ENCODE measurements at places on chromosomes 11 and 22.

DNA sequence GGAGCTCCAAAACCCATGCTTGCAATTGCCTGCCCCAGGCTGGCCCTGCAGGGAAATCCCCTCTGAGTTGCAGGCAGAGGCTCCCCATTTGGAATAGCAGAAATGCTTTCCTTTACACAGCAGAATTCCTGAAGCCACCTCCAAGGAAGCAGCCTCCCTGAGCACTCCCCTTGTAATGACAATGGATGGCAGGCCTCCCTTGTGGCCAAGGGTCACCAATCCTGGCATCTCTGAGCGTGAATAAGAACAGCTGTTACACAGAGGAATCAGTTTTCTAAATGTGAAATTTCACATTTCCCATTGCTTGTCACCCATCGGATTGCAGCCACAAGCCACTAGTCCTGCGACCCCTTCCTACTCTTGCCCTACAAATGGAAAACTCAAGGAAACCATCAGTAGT is 107.6 kb downstream of the GALNT18 start:
- H3K27me3 ChIP-seq = no peaks in the 10 kb centered on the region
- H3K4me3 ChIP-seq = no peak overlapping the region
- no peak for DNase-seq
- H3K4me1 ChIP-seq = no peaks in the 10 kb centered on the region
- no peaks in the 10 kb centered on the region for H3K36me3 ChIP-seq

DNA sequence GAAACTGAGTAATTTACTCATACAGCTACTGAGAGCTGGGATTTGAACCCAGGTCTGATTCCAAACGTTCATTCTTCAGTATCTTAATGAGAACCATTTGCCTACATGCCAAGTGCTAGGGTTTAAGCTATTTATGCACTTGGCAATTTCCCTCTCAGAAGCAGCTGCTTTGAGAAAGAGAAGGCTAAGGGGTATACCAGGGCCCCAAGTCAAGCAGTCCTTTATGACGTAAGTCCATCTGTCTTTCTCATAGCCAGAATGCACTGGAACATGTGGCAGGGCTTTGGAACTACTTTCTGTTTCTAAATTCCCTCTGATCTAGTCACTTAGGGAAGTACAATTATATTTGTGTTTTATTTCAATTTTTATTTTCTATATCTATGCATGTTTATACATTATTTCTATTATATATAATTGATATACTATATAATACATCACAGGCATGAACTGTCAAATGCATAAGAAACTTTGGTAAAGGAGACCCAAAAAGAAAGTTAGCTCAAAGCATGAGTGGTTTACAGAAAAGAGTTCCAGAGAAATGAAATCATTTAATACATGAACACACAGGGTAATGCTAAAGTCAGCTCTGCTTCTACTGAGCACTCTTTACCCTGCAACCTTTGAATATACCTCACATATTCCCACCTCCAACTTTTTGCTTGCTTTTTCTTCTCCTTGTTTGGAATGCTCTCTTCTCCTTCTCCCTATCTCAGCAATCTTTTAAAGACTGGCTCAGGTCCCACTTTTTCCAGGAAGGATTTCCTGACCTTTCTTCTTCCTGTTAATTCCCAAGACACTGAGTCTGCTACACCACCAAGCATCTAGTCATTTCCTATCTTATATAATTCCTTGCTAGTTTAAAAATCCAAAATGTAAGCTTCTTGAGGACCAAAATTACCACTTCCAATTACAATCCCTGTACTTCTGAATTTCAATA is 80.5 kb upstream of the GDPD4 start:
- no peak for DNase-seq
- H3K27ac ChIP-seq = no peak overlapping the region

- H3K4me1 ChIP-seq = no peaks in the 10 kb centered on the region
- H3K27ac ChIP-seq = no peak overlapping the region
- no peaks in the 10 kb centered on the region for H3K36me3 ChIP-seq
- DNase-seq = no peak
- peaks cover 20% of the 10 kb centered on the region for H3K27me3 ChIP-seq
- H3K4me3 ChIP-seq = no peak overlapping the region
Observed at GRCh38 chr22:32619614-32620426, 145.2 kb downstream of the FBXO7 start.

DNA sequence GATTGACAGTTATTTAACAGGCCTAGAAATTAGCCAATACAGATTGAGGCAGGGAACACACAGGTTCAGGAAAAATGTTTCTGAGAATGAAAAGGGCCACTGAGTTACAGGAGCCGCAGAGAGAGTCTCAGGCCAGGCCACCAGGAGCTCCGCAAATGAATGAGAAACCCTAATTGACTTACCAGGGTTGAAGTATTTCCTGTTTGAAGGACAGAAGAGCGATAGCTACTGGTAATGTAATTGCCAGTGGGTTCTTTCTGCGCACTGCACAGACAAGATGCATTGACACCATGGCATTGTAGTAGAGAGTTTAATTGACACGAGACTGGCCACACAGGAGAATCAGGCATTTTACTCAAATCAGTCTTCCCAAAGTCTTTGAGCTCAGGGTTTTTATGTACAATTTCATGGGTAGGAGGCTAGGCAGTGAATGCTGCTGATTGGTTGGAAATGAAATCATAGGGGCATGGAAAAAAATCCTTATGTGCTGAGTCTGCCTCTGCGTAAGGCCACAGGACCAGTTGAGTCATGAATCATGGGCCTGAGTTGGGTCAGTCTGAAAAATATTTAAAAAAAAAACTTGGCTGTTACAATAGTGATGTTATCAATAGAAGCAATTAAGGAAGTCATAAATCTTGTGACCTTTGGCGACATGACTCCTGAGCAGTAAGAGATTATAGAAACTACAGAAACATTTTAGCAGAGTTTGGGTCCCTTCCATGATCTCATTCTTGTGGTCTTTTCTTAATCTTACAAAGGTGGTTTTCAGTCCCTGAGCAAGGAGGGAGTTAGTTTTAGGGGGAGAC is 203.8 kb downstream of the CASP12 start:
- H3K36me3 ChIP-seq = no peaks in the 10 kb centered on the region
- H3K27ac ChIP-seq = no peak overlapping the region
- H3K4me3 ChIP-seq = no peak overlapping the region
- no peaks in the 10 kb centered on the region for H3K27me3 ChIP-seq
- no peak for DNase-seq
- no peaks in the 10 kb centered on the region for H3K4me1 ChIP-seq

- H3K27me3 ChIP-seq = no peaks in the 10 kb centered on the region
- H3K27ac ChIP-seq = no peak overlapping the region
- H3K4me1 ChIP-seq = peaks cover 8% of the 10 kb centered on the region
- H3K36me3 ChIP-seq = no peaks in the 10 kb centered on the region
- DNase-seq = no peak
- no peak overlapping the region for H3K4me3 ChIP-seq
Observed at GRCh38 chr11:128375961-128376360, 211.4 kb downstream of the ETS1 start.

DNA sequence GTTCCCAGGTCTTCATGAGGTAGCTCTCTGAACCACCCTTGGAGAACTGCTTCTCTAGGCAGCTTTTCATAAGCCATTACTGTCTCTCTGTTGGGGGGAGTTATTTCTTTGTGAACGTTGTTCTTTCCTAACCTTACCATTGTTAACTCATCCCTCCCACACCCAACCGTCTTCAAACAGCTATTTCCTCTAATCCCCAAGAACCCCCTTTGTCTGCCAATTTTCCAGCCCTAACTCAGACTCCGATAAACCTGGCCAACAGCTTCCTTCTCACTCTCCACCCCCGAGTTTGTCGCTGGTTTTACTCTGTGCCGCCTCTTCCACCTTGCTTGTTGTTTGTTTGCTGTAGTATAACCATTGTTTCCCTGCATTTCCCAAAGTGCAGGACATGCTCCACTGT is 131.5 kb downstream of the CCDC34 start:
- DNase-seq = no peak
- H3K4me3 ChIP-seq = no peak overlapping the region
- H3K4me1 ChIP-seq = no peaks in the 10 kb centered on the region
- no peak overlapping the region for H3K27ac ChIP-seq
- no peaks in the 10 kb centered on the region for H3K27me3 ChIP-seq

DNA sequence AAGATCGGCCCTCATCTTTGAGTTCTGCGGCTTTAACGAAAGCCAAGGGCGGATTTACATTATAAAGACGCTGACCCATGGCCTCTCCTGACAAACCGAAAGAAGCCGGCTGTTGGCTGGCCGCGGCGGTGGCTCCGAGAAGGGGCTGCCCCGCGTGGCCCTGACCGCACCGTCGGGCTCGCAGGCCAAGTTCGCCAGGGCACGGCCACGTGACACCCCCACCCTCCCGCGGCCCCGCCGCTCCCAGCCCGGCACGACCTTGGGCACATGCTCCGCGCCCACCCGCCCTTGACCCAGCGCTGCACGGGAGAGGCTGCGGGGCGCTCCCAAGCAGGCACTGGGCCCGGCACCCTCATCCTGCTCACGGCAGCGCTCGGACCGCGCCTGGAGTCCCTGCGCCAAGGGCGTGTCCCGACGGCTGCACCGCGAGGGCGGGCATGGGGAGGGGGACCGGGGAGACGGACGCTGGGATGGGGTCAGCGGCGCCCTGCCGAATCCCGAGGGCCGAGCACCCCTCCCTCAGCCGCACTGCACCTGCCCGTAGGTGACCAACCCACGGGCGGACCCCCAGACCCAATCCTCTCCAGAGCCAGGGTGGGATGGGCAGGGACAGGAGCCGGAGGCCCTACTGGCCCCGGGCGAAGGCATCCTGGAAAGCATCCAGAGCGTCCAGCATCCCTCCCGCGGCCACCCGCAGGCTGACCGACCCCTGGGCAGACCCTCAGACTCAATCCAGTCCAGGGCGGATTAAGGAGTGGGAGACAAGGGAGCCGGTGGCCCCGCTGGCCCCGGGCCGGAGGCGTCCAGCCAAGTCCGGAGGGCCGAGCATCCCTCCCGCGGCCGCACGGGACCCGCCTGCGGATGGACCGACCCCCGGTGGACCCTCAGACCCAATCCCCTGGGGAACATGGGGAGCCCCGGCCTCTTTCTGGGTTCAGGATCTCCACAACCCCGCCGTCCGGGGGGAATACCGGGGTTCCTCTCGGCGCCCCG is 759 bp downstream of the CPT1A start:
- H3K4me3 ChIP-seq = peak overlapping the region; percentile 72
- no peak for DNase-seq
- no peaks in the 10 kb centered on the region for H3K27me3 ChIP-seq
- H3K4me1 ChIP-seq = peaks cover 74% of the 10 kb centered on the region
- H3K27ac ChIP-seq = peak overlapping the region; percentile 75

DNA sequence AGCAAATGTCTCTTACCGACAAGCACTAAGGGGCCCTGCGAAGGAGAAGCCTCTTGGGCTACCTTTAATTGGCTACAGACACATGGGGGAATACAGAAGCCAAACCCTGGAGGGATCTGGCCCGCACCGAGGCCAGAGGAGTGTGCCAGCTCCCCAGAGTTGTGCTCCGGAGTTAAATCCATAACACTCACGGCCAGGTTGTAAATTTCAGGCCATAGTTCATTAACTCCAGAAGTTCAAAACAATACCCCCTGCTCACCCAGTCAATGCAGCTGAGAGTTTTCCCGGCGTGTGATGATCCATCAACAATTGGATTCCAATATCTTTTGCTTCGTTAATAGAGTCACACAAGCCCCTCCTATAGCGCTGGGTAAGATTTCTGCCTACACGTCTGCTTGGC is 371.5 kb downstream of the NXPE2 start:
- H3K36me3 ChIP-seq = no peaks in the 10 kb centered on the region
- no peaks in the 10 kb centered on the region for H3K4me1 ChIP-seq
- H3K27ac ChIP-seq = no peak overlapping the region

DNA sequence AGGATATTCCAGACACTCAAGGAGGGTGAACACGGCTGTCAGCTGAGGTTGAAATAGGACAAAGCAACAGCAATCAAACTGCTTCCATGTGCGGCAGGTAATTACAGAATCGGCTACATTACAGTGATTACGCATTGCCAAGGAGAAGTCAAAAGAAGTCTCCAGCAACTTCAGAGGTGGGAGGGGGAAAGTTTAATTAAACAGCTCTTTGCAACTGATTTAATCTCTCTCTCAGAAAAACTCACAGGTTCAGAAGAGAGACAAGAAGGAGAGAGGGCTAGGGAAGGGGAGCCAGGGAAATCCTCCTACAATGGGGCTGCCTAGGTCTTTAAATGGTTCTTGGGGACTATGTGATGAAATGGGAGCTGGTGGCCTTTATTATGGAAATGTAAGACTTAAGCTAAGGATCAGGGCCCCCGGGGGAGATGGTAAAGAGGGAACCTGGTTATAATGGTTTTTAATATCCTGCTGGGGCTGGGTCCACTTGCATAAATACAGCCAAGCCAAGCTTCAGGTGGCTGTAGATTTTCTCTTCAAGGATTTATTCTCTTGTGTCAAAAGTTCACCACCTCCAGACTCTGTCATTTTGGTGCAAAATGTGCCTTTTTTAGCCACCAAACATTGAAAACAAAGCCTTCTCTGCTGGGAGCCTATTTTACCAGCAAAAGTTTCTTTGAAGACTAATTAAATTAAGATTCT is 354.7 kb upstream of the NARS2 start:
- no peaks in the 10 kb centered on the region for H3K4me1 ChIP-seq
- DNase-seq = no peak
- H3K4me3 ChIP-seq = no peak overlapping the region
- no peak overlapping the region for H3K27ac ChIP-seq
- H3K27me3 ChIP-seq = peaks cover 2% of the 10 kb centered on the region

DNA sequence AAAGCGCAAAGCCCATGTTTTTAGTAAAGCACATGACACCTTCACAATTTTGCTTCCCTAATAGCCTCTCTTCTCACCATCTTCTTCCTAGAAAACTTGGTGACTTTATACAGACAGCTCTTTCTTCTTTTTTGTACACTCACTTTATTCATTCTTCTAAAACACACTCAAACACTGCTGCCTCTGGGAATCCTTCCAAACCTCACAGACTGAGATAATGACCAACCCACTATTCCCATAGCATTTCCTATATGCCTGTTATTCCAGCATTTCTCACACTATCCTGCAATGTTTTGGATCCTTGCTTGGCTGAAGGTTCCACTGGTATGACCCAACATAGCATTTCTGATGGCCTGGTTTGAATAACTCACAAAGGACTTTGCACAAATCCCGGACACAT is 442.1 kb upstream of the CCDC90B start:
- no peak for DNase-seq
- no peaks in the 10 kb centered on the region for H3K4me1 ChIP-seq
- H3K27me3 ChIP-seq = no peaks in the 10 kb centered on the region
- H3K36me3 ChIP-seq = no peaks in the 10 kb centered on the region

- H3K4me3 ChIP-seq = no peak overlapping the region
- H3K27me3 ChIP-seq = no peaks in the 10 kb centered on the region
- no peak for DNase-seq
- no peak overlapping the region for H3K27ac ChIP-seq
- H3K36me3 ChIP-seq = no peaks in the 10 kb centered on the region
Observed at GRCh38 chr11:131356206-131356605, 14.2 kb upstream of the NTM start.

- no peaks in the 10 kb centered on the region for H3K36me3 ChIP-seq
- no peak for DNase-seq
- no peaks in the 10 kb centered on the region for H3K27me3 ChIP-seq
- H3K4me1 ChIP-seq = no peaks in the 10 kb centered on the region
- no peak overlapping the region for H3K4me3 ChIP-seq
Observed at GRCh38 chr11:87284306-87284705, 246.6 kb downstream of the TMEM135 start.

Data from T-cell (primary cell).